ENCODE measurements at places on chromosomes 1 and 21. TPM values are rescaled to one million over a fixed set of nuclear protein-coding genes. Genes with fewer than 3 reads are reported as not detected.

The TMEM125 gene
- 19.6 TPM for total RNA-seq

The CTPS1 gene
- 100 TPM for total RNA-seq

The COL11A1 gene
- 7.0 TPM for total RNA-seq

The HUNK gene
- 5.7 TPM for total RNA-seq

DNA sequence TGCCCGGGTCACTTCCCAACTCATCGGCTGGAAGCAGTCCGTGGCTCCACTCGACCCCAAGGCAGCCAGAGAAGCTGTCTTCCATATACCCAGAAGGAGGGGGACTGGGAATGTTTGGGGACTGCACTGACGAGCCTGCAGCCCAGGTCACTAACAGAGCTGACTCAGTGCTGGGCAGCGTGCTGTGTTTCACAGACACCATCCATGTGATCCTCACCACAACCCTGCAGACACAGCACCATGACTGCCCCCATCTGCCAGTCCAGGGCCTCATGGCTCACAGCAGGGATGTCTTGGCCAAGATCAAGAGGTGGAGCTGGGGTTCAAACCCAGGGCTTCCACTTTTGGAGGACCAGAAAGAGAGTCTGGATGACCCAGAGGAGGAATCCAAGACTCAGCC, 67.9 kb downstream of the KLHDC7A start:
- DNase-seq, result no peak
- no peaks in the 10 kb centered on the region for H3K27me3 ChIP-seq
- no peaks in the 10 kb centered on the region for H3K36me3 ChIP-seq
- no peak overlapping the region for H3K27ac ChIP-seq

DNA sequence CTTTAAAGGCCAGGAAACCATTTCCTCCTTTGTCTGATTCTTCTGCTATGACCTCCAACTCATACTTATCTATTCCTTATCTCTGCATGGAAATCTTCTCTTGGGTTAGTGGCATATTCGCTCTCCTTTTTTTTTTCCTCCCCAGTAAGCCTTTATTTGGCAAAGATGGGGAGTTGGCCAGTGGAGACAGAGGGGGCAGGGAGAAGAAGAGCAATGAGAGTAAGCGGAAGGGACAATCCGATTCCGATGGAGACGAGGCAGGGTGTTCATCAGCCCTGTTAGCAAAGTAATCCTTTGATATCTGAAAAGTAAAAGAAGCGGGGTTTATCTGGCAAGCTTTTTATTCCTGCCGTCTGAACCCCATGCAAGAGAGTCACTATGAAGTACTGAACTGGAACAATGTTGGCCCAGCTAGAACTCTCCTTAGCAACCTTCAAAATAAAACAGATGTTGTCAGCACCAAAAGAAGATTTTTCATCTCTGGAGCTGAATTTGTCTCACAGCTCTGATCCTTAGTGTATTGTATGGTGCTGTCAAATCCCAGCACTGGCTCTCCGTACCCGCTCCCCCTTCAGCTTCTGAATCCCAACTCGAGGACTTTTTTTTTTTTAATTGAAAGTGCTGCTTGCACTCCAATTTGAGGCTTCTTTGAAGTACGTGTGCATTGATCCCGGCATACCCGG, 40.9 kb downstream of the PTGFRN start:
- H3K4me1 ChIP-seq, result peaks cover 2% of the 10 kb centered on the region
- DNase-seq, result no peak
- peaks cover 6% of the 10 kb centered on the region for H3K36me3 ChIP-seq
- H3K27ac ChIP-seq, result no peak overlapping the region
- no peaks in the 10 kb centered on the region for H3K27me3 ChIP-seq

GRCh38 chr1:22110016-22110415, 32.9 kb downstream of the WNT4 start:
- H3K27ac ChIP-seq, result no peak overlapping the region
- no peaks in the 10 kb centered on the region for H3K4me1 ChIP-seq
- no peaks in the 10 kb centered on the region for H3K27me3 ChIP-seq

GRCh38 chr21:37060296-37060695, 12.6 kb downstream of the PIGP start:
- peak; percentile 76 for DNase-seq
- H3K4me1 ChIP-seq, result peaks cover 3% of the 10 kb centered on the region
- no peak overlapping the region for H3K4me3 ChIP-seq
- H3K36me3 ChIP-seq, result peaks cover 13% of the 10 kb centered on the region
